ENCODE measurements at places on chromosomes 4 and X.
A peak's percentile ranks its signal among the peaks of the same experiment; 100 is the strongest.

DNA sequence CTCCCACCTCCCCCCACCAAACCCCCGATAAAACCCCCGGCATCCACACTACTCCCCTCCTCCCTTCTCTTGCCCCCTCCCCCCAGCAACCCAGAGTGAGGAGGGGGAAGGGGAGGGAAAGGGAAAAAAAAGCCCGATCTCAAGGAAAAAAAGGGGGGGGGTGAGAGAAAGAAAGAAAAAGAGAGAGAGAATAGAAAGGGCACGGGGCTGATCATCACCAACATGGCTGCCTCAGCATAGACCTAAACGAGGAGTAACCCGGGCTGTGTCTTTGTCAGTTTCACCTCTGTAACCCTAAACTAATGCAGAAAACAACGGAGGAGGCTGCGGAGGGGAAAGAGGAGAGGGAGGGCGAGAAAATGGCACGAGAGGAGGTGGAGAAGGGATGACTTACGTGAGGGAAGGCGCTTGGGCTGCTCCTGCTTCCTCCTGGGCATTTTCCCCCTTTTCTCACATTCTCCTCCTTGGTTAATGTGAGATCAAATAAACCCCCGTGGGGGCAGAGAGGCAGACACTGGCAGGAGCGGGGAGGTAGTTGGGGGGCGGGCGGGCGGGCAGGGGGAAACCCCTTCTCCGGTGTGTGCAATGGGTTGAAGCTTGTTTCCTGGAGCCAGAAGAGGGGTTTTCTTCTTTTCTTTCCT is 532 bp downstream of the ZNF827 start:
- DNase-seq: peak; percentile 52

DNA sequence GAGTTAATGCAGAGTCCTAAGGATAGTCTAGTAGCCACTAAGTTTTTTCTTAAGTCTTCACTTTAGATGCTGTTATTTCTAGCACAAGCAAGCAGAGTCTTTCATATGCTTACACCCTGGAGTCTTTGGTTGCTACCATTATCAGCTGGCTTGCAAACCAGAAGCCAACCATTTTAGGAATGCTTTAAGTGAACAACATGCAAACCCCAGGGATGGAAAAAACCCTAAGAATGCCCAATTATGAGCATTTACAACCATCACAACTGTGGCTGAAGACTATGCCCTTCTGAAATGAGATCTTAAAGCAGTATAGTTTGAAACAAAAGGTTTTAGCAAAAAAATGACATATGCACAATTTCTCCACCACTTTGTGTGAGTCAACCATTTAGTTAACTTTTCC is 6.6 kb downstream of the MID1IP1 start:
- no peak for DNase-seq

DNA sequence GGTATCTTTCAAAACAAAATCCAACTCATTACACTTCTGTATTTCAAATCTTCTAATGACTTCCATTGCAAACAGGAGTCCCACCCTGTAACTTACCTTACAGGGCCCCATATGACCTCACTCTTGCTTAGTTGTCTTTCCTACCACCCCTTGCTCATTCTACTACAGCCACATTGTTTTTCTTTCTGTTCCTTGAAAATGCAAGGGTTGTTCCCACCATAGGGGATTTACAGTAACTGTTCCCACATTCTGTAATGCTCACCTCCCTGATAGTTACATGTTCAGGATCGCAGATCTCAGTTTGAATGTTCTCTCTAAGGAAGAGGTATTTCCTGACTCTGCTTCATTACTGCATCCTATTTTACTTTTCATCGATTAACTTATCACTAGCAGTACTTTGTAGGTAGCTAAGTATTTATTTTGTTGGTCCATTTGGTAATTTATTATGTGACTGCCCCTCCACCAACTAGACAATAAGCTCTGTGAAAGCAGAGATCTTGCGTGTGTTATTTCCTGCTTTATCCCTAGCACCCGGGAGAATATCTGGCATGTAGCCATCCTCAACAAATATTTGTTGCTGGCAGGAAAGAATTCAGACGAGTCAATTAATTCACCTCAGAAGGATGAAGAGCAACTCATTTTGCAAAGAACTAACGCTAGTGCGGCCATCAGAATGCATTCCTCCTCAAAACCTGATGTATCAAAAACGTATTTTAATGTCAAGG is 21.4 kb downstream of the MAOB start:
- DNase-seq: peak; percentile 56

GRCh38 chrX:152637649-152638442 is at the start of gene GABRQ:
TSS of gene GABRQ (plus strand) at chrX:152637895. CDS start at chrX:152638203, 308 bp downstream.
- DNase-seq: peak; percentile 55

- DNase-seq: peak; percentile 58
Observed at GRCh38 chrX:109732017-109732801, 848 bp downstream of the ACSL4 start.

- DNase-seq: no peak
Observed at GRCh38 chr4:41660352-41660751, 88.2 kb downstream of the PHOX2B start.

- no peak for DNase-seq
Observed at GRCh38 chr4:86271057-86271456, 88.8 kb downstream of the MAPK10 start.

DNA sequence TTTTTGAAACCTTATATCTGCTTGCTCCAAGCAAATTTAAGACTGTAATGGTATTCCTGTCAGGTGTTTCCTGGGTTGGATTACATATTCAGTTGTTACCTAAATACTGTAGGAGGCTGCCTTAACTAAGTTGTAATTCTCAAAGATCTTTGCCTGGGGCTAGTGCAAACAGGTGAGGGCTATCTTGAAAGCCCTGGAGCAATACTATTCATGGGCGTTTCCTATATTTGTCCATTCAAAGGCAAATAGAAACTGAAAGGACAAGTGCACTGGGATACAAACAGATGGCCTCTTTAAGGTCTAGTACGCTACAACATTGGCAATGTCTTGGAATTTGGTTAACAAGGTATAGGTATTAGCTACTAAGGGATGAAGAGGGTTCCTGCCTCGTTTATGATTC is 84.1 kb upstream of the CT45A1 start:
- no peak for DNase-seq

DNA sequence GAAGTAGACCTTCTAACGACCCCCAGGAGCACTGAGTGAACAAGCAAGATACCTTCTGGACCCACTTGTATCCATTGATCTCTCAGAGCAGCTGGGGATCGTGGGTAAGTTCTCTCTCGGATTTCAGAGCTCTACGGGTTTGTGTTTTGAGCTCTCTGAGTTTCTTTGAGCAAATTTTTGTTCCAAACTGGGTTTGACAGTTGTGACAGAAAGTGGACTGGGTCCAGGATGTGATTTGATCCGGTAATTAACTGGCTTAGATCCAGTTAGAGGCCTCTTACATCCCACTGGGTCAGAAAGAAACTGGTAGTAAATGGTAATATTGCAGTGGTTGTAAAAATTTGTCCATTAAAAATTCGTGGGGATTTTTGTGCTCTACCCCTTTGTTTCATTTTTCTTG is 459.2 kb downstream of the INPP4B start:
- no peak for DNase-seq

- no peak for DNase-seq
Observed at GRCh38 chrX:10739426-10739825, 119.0 kb upstream of the MID1 start.

DNA sequence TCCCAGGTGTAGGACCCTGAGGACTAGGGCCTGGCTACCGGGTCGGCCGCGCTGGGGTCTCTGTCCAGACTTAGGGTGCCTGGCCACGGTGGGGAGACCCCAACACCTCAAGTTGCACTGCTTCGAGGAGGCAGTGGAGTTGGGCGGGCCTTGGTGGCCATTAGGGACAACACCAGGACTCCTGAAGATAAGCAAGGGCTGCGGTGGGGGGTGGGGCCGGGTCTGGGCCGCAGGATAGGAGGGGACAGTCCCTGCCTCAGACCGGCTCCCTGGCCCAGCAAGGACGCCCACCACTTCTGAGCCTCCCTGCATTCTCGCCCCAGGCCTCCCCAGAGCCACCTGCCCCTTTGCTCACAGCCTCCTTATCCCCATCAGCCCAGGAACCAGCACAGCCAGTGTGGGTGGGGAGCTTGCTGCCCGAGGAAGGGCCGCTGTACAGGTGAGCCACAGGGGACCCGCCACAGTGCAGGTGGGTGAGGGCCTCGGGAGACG is 5.5 kb upstream of the MXD4 start:
- no peak for DNase-seq

DNA sequence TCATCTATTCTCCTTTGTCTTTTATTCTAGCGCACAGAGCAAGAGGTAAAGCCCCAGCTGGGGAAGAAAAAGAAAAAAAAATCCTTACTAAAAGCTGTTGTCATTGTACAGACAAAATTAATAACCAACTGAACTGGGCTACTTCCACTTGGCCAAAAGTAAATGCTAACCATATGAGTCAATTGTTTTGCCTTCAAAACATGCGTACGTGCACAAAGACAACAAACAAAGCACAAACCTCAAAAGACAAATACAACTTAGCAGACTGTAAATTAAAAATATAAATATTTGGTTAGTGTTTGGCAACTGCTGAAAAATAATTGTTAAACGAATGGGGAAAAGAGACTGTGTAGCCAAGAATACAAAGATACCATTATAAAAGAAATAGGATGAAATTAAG is 5.9 kb downstream of the EDA2R start:
- peak; percentile 32 for DNase-seq

GRCh38 chr4:128228845-128229795 is 58.5 kb downstream of the PGRMC2 start:
- peak; percentile 59 for DNase-seq

GRCh38 chr4:173001571-173001970 is 167.0 kb upstream of the GALNT7 start:
- DNase-seq: peak; percentile 79

DNA sequence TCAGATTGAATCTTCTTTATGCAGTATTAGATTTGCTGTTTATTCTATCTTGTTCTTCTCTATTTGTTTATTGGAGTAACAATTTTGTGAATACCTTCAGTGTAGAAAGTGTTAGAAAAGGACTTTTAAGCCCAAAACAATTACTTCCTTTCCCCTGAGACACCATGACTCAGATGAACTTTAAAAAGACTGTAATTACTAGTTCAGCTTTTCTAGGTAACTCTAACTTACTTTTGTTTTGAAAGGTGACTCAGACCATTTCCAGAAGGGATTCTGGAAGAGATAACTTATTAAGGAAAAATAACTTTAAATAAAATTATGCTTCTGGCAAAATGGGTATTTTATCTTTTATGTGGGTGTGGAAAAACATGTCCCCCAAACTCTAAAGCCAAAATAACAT is 561.5 kb upstream of the PCDH10 start:
- peak; percentile 47 for DNase-seq

DNA sequence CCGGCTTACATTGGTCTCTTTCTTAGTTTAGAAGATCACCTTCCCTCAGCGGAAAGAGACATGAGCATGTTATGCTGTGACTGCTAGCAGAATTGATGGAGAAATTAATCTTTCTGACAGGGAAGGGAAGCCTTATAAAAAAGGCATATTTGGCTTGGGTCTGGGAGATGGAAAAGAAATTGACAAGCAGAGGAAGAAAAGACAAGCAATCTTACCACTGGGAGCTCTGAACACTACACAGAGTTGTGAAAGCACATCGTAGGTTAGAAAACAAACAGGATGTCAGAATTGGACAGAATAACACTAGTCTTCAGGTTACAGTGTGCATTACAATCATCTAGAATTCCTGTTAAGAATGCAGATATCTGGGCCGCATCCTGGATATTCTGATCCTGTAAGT is 1493.8 kb upstream of the IGFBP7 start:
- DNase-seq: no peak

DNA sequence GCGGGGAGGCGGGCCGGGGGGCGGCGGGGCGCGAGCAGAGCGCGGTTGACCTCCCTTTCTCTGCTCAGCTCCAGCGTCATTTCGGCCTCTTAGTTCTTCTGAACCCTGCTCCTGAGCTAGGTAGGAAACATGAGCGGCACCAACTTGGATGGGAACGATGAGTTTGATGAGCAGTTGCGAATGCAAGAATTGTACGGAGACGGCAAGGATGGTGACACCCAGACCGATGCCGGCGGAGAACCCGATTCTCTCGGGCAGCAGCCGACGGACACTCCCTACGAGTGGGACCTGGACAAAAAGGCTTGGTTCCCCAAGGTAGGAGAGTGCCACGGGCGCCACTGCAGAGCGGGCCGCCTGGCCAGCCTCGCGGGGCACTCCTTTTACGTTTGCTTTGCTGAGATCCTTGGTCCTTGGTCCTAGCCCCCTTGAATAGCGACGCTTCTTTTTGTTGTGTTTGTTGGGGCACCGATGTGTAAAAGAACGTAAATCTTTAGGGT is at the start of gene HTATSF1:
Gene HTATSF1, plus strand, starts transcription at position 37 of the 497 bp plus-strand sequence. Its CDS starts 93 bp downstream, at position 130.
- DNase-seq: no peak
